ENCODE measurements at places on chromosomes 13 and 19.

DNA sequence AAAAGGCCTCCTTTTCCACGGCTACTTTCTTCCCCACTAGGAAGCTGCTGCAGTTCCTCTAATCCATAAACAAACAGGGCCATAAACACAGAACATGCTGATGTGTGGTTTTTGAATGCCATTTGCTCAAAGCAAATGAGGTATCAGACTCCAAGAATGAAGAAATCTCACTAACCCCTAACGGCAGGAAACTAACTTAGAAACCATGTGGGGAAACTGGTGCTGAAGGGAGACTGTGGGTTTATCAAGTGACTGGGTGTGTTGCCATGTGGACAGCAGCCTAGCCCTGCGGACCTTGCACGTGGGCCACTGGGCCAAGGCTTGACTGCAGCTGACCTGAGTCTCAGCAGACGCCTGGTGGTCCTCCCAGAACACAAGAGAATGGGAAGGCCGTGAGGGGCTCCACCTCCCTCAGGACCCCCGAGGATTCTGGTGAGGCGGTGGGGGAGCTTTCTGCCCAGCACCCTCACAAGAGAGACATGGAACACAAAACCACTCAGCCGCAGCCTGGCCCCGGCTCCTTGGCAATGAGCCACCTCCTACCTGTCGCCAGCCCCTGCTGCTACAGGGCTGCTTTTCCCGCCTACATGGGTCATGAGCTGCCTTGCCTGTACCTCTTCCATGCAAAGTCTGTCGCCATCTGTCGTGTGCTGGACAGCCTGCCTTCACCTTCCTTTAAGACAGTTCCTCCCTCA lies 10.6 kb downstream of the SLC15A1 start:
- no peak for DNase-seq

GRCh38 chr13:76638181-76638580 lies 248.0 kb downstream of the KCTD12 start:
- no peak for DNase-seq

DNA sequence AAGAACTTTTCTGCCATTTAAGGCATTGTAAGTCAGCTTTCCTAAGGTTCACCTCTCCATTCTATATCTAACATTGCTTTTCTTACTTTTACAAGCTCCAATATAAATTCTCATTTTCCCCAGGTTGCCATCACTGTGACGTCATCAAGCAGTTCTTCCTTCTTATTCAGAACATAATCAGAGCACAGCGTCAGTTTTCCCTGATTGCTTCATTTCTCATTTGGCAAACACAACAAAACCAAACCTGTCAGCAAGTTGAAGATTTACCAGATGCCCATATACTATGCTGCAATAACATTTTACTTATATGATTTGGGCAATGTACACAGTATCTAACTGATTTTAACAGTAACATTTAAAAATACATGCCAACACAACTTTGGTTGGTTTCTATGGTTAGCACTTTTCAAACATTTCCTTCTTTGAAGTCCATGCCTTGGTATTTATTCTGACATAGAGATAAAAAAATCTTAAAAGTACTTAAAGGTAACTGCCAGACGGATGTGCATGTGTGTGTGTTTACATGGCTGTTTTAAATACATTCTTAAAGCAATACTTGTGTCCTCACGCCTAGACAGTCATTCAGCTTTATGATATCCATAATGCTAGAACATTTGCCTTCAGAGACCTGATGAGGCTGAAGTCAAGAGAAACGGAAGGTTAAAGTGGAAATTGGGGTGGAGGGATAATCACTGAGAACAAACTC lies 264.0 kb downstream of the KLF12 start:
- DNase-seq: no peak

GRCh38 chr19:51121257-51121656 lies 3.4 kb upstream of the SIGLEC9 start:
- DNase-seq: no peak

- DNase-seq: no peak
These were observed 10.1 kb downstream of the FUZ start for GRCh38 chr19:49802836-49803528.

GRCh38 chr19:18311502-18312091 lies 11.3 kb downstream of the LSM4 start:
- no peak for DNase-seq

GRCh38 chr19:49436381-49437017 lies 4.8 kb downstream of the SLC17A7 start:
- peak; percentile 79 for DNase-seq

GRCh38 chr19:49859682-49860335 lies 7.6 kb downstream of the PNKP start:
- no peak for DNase-seq

GRCh38 chr13:80055847-80056246 lies 285.1 kb downstream of the SPRY2 start:
- DNase-seq: no peak

DNA sequence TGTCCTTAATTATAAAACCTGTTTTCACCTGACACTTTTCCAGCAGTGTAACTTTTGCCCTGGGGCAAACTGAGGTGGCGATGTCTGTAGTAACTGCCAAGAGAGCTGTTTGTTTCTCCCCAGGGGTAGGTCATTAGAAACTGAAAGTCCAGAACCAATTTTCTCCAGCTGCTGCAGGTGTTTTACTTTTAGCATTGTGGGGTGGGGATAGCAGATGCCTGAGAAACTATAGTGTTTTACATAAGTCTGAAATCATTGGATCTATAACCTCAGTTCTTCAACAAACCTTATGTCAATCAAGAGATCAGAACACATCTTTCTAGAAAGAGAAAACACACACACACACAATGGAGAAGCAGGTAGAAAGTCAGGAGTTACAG lies 92.7 kb downstream of the LHFPL6 start:
- DNase-seq: no peak

DNA sequence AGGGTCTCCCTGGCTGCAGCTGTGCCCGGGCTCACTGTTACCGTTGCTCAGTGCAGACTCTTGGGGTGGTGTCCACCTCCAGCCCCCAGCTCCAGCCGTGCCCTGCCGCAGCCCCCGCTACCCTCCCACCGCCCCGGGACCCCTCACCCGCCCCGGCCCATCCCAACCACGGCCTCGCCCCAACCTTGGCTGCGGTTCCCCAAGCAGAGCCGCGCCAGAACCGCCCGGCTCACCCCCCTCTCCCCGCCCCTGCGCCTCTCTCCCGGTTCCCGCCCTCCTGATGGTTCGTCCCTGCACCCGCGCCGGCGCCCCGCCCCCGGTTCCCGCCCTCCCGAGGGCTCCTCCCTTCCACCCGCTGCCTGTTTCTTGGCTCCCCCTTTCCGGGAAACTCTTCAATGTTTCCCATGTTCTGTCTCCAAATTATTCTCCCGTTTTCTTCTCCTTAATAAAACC lies 40.3 kb downstream of the ANKRD10 start:
- peak; percentile 86 for DNase-seq

DNA sequence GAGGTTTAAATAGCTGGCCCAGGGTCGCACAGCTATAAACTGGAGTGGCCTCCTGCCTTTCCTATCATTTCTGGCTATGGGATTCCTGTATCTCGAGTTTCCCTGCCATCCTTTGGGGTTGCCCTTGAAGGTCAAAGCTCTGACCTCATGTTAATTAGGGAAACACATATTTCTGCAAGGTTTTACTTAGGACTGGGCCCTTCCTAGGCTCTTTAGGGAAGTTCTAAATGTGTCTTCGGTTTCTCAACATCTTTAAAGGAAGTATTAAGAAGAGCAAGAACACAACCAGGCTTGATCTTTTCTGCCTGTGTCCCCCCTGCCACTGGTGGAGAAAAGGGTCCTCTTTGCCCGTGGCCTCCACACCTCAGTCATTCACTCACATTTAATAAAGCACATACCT lies 10.8 kb downstream of the LCP1 start:
- DNase-seq: no peak

- DNase-seq: no peak
These were observed 112.3 kb downstream of the GPC6 start for GRCh38 chr13:93338906-93339305.

GRCh38 chr19:47713046-47714021 lies at the start of gene EHD2:
Gene EHD2 (plus strand): TSS chr19:47713422. CDS start chr19:47716613, 3,191 bp downstream.
- no peak for DNase-seq

DNA sequence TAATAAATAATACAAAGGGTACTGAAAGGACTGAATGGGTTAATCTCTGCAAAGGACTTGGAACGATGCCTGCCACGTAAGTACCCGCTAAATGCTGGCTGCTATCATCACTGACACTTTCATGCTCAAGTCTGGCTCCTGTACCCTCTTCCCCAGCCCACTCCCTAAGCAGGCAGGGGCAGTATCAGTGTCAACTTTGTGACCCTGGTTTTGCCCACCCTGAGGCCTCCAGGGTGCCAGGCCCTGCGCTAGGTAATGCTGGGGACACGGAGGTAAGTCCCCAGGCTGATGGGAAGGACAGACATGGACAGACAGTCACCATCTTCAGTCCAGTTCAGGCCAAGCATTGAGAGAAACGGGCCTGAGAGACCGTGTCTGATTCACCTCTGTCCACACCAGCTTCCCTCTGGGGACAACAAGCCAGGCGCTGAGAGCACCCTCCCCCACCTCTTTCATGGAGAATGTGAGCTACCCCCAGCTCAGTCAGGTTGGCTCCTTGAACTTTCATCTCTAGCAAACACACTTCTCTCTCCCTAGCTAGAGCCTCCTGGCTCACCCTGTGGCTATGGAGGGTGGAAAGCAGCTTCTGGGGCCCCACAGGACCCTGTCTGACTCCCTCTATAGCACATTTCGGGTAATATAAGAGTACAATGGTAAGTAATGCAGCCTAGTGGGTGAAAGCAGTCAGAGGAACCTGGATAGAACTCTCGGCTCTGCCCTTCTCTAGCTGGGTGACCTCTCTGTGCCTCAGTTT lies 800 bp downstream of the ETFB start:
- no peak for DNase-seq

- DNase-seq: no peak
These were observed 13.6 kb downstream of the CCDC122 start for GRCh38 chr13:43865892-43866291.

DNA sequence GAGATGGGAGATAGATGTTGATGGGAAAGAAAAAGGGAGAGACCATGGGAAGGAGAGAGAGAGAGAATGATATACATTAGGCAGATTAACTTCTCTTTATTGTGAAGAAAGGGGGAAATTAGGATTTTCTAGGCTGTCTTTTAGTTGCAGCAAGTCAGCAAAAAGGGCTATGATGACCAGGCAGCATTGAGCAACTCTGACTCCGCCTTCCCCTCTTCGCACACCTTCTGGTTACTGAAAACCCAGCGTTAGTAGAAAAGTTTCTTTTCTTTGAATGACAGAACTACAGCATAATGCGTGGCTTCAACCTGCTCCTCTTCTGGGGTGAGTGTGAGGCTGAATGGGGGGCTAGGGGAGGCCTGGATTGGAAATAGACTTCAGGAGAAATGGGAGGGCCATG lies at the start of gene ADGRE1:
ADGRE1 (plus strand) TSS at position 264 of the 400 bp plus-strand sequence; CDS start at position 294, 30 bp downstream.
- DNase-seq: no peak

DNA sequence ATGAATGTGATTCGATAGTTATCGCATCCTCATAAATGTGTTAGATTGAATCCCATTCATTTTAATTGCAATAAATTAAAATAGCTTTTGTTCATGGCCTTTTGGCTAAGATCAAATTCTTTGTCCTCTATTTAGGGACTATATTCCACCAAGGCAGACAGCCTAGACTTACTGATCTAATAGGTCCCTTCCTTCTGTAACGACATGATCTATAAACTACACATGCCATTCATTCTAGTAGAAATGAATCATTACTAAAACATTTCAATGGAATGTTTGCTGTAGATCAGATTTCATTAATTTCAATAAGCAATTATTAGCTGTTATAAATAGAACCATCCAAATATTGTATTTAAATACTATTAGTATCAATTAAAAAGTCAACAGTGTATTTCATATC lies 526.6 kb upstream of the KLHL1 start:
- DNase-seq: no peak
